ENCODE measurements at places on chromosomes 2 and 18.
A peak's percentile ranks its signal among the peaks of the same experiment; 100 is the strongest.

DNA sequence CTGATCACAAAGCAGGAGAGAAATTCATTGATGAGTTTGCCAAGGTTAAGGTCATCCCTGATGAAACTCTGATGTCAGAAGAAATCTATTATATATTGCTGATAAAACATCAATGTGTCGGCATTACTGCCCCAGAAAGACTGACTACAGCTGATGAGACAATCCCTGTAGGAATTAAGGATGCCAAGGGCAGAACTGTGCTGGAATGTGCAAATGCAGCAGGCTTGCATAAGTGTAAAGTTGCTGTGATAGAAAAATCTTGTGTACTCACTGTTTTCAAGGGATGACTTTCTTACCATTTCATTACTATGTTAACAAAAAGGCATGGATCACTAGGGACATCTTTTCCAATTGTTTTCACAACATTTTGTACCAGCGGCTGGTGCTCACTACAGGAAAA is 19.7 kb upstream of the MARCO start:
- no peak overlapping the region for H3K27ac ChIP-seq
- H3K36me3 ChIP-seq = no peaks in the 10 kb centered on the region
- no peaks in the 10 kb centered on the region for H3K27me3 ChIP-seq

DNA sequence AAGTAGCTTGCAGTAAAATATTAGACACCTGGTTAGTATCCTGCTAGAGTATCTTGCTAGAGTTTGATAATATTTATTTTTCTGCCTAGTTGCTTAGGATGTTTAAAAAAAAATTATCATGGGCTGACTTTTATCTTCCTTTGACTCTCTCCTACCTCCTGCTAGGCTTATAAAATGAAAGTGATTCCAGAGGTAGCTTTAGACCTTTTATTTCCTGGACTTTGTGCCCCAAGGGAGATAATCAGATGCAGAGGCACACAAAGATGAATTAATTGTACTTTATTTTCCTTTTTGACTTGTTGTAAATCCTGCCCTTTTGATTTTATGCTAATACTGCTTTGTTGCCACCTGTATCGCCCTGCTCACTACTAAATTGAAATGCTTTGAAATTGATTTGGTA is 130.7 kb downstream of the WDSUB1 start:
- H3K27me3 ChIP-seq = no peaks in the 10 kb centered on the region
- H3K36me3 ChIP-seq = peaks cover 17% of the 10 kb centered on the region
- no peak for DNase-seq

GRCh38 chr2:46643493-46643892 is 164.1 kb downstream of the TMEM247 start:
- H3K4me1 ChIP-seq = peaks cover 29% of the 10 kb centered on the region
- no peak overlapping the region for H3K4me3 ChIP-seq
- no peak for DNase-seq
- H3K27me3 ChIP-seq = no peaks in the 10 kb centered on the region
- no peak overlapping the region for H3K27ac ChIP-seq

DNA sequence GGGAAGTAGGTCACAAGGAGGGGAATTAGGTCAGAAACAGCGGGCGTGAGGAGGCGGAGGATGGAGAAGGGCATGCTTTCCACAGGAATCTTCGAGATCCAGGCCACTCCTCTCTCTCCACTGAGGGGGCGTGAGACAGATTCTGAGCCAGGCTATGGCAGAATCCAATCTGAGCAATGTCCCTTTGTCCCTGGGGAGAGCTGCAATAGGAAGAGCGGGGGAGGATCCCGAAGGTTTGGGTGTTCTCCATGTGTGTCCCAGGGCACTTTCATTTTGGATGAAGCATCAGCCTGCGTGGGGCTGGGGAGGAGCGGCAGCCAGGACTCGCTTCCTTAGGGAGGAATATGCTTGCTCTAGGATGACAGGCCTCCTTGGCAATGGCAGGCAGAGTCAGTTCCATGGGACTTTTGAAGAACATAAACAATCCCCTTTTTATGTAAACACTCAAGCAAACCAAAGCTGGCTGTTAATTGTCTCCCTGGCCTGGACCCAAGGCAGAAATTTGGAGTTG is 84.0 kb downstream of the LIPG start:
- peaks cover 2% of the 10 kb centered on the region for H3K27me3 ChIP-seq
- H3K27ac ChIP-seq = no peak overlapping the region
- peaks cover 7% of the 10 kb centered on the region for H3K4me1 ChIP-seq
- no peak for DNase-seq

- H3K27me3 ChIP-seq = peaks cover 92% of the 10 kb centered on the region
- H3K4me1 ChIP-seq = peaks cover 5% of the 10 kb centered on the region
- no peak overlapping the region for H3K4me3 ChIP-seq
- H3K27ac ChIP-seq = no peak overlapping the region
- no peak for DNase-seq
- no peaks in the 10 kb centered on the region for H3K36me3 ChIP-seq
Observed at GRCh38 chr18:37570336-37570930, 4.8 kb upstream of the CELF4 start.

- no peak for DNase-seq
- H3K27me3 ChIP-seq = no peaks in the 10 kb centered on the region
- H3K4me1 ChIP-seq = peaks cover 4% of the 10 kb centered on the region
Observed at GRCh38 chr18:41461114-41461513, 493.9 kb upstream of the PIK3C3 start.

DNA sequence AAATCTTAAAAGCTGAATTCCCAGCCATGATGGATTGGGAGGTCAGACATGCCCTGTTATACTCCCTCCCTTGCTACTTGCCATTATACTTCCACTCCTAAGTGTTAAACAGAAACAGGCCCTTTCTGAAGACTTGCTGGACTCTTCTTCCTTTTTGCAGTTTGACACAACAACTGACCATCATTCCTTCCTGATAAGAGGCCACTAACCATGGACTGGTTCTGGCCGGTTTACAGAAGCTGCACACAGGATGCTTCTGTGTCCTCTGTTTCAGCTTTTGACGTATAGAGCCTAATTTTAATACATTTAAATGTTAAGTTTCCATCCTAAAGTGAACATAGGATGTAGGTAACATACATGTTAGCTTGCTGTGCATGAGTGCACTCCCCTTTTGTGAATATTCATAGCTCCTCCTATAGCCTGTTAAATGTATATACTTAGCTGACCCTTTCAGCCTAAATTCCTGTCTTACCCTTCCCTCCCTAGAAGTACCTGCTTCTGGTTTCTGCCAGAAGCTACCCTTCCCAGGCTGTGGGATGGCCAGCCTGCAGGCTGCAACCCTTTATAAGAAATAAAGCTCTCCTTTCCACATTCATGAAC is 13.2 kb downstream of the FBXO48 start:
- H3K4me1 ChIP-seq = no peaks in the 10 kb centered on the region
- no peak overlapping the region for H3K4me3 ChIP-seq
- no peaks in the 10 kb centered on the region for H3K27me3 ChIP-seq
- no peak for DNase-seq

GRCh38 chr2:57516698-57517340 is 529.8 kb upstream of the VRK2 start:
- H3K4me3 ChIP-seq = no peak overlapping the region
- no peak for DNase-seq
- H3K27ac ChIP-seq = no peak overlapping the region
- no peaks in the 10 kb centered on the region for H3K36me3 ChIP-seq
- H3K27me3 ChIP-seq = peaks cover 14% of the 10 kb centered on the region

DNA sequence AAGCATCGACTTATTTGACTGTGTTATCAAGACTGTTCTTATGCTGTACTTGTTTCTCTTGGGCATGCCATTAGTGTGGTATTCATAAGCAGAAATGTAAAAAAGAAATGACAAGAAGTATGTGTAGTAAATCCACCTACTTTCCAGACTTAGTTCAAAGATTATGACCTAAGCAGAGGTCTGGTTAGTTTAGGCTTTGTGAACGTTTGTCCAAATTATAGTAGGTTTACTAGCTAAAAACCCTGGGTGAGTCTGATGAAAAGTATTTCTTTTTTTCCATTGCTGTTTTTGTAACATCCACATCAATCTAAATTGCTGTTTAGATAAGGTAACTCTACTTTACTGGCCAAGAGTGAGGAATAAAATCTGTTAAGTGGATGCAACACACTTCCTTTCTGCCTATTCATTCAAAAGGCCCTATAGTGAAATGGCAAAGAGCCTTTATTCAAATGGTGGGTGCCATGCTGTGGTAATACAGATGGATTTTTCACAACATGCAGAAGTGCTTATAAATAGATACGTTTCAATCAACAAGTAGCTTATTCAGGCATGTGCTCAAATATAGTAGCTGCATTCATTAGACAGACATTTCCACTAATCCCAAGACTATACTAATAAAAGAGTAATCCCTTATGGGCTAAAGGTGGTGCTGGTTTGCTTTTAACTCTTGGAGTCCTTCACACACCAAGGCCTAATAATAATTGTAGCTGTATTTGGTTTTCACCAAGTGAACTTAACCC is 122.5 kb upstream of the LTBP1 start:
- DNase-seq = no peak
- peaks cover 7% of the 10 kb centered on the region for H3K36me3 ChIP-seq
- H3K27ac ChIP-seq = peak overlapping the region; percentile 77
- H3K4me3 ChIP-seq = no peak overlapping the region
- peaks cover 38% of the 10 kb centered on the region for H3K4me1 ChIP-seq
- H3K27me3 ChIP-seq = no peaks in the 10 kb centered on the region

DNA sequence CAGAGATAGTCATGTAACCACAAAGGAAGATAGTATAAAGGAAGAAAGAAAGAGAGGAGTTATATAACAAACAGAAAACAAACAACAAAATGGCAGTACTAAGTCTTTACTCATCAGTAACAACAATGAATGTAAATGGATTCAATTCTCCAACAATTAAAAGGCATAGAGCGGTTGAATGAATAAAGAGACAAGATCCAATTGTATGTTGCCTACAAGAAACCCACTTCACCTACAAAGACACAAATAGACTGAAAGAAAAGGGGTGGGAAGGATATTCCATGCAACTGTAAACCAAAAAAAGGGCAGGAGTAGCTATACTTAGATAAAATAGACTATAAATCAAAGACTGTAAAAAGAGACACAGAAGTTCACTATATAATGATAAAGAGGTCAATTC is 157.3 kb upstream of the CREB1 start:
- H3K4me3 ChIP-seq = no peak overlapping the region
- H3K27me3 ChIP-seq = no peaks in the 10 kb centered on the region
- H3K36me3 ChIP-seq = no peaks in the 10 kb centered on the region
- DNase-seq = no peak

GRCh38 chr2:8487461-8487932 is 194.4 kb upstream of the ID2 start:
- H3K27me3 ChIP-seq = no peaks in the 10 kb centered on the region
- peaks cover 44% of the 10 kb centered on the region for H3K4me1 ChIP-seq
- H3K36me3 ChIP-seq = no peaks in the 10 kb centered on the region

GRCh38 chr2:30465171-30465545 is 18.1 kb downstream of the LCLAT1 start:
- no peak for DNase-seq
- no peaks in the 10 kb centered on the region for H3K27me3 ChIP-seq
- H3K4me1 ChIP-seq = peaks cover 2% of the 10 kb centered on the region
- peaks cover 22% of the 10 kb centered on the region for H3K36me3 ChIP-seq
- no peak overlapping the region for H3K27ac ChIP-seq
- no peak overlapping the region for H3K4me3 ChIP-seq

- no peak overlapping the region for H3K4me3 ChIP-seq
- no peak overlapping the region for H3K27ac ChIP-seq
- peaks cover 5% of the 10 kb centered on the region for H3K36me3 ChIP-seq
- no peaks in the 10 kb centered on the region for H3K27me3 ChIP-seq
Observed at GRCh38 chr2:150188800-150189199, 298.7 kb downstream of the RND3 start.

GRCh38 chr18:77366720-77367641 is 117.3 kb downstream of the GALR1 start:
- H3K4me3 ChIP-seq = no peak overlapping the region
- no peak overlapping the region for H3K27ac ChIP-seq
- H3K36me3 ChIP-seq = no peaks in the 10 kb centered on the region
- no peak for DNase-seq

- no peaks in the 10 kb centered on the region for H3K27me3 ChIP-seq
- peaks cover 16% of the 10 kb centered on the region for H3K36me3 ChIP-seq
- no peak for DNase-seq
- no peak overlapping the region for H3K27ac ChIP-seq
- H3K4me3 ChIP-seq = no peak overlapping the region
- peaks cover 8% of the 10 kb centered on the region for H3K4me1 ChIP-seq
Observed at GRCh38 chr2:168758970-168759820, 43.2 kb upstream of the NOSTRIN start.

- DNase-seq = no peak
- H3K4me1 ChIP-seq = peaks cover 18% of the 10 kb centered on the region
- H3K27me3 ChIP-seq = peaks cover 20% of the 10 kb centered on the region
- H3K4me3 ChIP-seq = no peak overlapping the region
- H3K36me3 ChIP-seq = no peaks in the 10 kb centered on the region
Observed at GRCh38 chr2:239015901-239016675, 168.2 kb downstream of the TWIST2 start.

DNA sequence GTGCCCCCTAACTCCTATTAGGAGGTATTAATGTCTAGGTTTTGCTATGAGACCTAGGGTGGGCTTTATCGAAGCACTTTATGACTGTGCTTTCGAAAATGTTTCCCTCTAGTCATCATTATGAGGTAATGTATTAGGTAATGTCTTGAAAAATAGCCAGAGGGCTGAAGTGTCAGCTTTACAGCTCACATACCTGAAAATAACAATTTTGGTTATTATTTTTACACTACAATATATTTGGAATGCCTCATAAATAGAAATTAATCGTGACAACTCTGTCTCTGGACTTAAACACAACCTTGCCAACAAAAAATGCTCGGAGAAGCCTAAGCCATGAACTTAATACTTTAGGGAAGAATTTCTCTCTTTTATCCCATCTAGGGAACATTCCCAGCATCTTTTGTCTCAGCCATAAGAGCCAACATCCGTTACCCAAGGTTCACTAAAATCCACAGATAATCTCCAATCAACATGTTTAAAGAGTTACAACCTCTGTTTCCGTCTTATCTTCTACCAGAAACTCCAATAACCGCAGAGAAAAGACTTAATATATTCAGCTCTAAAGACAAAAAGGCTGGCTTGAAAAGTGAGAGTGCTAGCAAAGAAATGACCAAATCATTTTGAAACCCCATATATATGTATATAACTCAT is 130.9 kb upstream of the RND3 start:
- peak overlapping the region; percentile 72 for H3K27ac ChIP-seq
- peaks cover 46% of the 10 kb centered on the region for H3K4me1 ChIP-seq
- H3K36me3 ChIP-seq = no peaks in the 10 kb centered on the region

DNA sequence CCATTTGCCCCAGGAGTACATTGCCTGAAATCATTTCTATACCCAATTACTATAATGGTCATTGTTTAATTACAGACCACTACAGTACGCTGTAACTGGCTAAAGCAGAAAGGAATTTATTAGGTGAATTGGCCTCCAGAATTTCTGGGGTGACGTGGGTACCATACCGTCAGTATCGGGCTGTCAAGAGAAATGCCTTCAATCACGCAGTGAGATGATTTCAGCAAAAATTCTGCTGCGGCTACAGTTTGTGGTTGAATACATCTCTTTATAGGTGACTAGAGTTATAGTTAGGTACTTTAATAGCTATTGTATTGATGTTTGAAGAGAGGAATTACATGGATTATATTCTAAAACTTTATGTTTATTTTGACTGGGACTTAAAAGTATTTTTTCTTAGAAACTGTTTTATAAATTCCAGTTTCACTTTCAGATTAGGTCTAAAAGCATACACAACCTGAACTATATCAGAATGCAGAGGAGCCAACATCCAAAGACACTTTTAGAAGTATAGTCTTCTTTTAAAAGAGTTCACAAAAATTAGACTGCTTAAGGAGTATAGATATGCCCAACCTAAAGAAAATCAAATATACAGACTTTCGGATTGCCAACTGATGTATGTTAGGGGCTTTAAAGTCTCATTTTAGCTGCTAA is 128.4 kb downstream of the TTC27 start:
- DNase-seq = no peak
- no peaks in the 10 kb centered on the region for H3K27me3 ChIP-seq
- no peak overlapping the region for H3K27ac ChIP-seq
